ENCODE measurements at places on chromosomes 3 and 15.

DNA sequence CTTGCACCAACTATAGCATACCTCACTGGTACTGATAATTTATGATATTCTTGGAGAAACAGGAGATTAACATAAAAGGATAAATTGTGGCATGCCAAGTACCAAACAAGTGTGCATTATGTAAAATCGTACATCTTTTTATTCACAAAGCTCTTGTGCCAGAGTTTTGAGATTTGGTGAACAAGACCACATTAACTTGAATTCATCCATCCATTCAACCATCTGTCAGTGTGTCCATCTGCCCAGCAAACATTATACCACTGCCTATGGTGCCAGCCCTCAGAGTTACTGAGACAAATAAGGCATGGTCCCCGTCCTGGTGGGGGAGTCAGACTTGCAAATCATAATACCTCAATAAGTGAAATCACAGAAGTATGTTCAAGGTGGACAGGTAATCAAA, 17.0 kb upstream of the NEO1 start:
- DNase-seq = no peak

DNA sequence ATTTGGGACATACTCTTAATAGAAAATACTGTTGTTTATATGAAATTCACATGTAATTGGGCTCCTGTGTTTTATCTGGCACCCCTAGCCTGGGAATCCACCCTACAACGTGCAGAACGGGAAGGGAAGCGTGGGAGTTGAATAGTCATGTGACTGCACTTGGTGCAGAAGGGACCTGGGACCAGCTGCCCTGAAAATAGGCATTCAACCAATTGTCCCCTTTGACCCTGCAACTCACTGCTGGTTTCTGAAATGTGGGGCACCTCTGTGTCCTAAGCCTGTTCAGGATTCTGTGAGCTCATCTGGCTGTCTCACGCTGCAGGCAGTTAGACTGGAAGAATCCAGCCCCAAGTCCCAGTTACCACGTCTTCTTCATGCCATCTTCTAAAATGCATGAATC, 79.7 kb downstream of the CACNA2D3 start:
- DNase-seq = no peak

DNA sequence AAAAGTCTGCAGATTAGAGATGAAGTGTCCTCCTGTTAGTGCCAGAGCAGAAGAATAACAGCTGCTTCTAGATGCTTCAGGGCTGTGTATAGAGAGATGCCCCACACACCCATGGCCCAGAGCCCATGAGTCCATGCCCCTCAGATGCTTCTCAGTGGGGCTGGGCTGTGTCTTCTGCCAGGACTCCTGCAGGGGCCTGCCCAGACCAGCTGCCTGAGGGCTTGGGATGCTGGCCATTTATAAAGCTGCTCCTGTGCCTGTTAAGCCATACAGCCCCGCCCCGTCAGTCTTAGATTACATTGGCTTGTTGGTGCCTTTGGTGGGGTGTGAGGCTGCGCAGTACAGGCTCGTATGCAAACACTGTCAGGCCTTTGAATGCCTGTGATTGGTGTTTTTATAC, 318.0 kb upstream of the CTDSPL start:
- DNase-seq = no peak

- peak; percentile 74 for DNase-seq
Measured at GRCh38 chr15:90845201-90845949, 23.0 kb upstream of the FURIN start.

DNA sequence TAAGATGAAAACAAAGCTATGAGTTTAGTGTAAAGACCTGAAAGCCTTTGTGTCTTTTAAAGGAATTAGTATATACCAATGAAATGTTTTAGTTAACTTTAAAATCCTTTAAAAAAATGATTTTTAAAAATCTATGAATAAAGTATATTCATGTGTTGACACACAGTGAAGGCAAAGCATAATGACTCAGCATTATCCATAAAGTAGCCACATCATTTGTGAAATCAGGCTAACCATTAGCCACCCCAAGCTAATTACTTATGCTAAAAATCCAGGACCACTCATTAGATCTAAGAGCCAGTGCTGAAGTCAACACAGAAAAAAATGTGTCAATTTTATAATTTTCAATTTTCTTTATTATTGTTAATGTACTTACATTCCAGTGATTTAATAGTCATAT, 310.2 kb downstream of the TBC1D5 start:
- DNase-seq = peak; percentile 28

DNA sequence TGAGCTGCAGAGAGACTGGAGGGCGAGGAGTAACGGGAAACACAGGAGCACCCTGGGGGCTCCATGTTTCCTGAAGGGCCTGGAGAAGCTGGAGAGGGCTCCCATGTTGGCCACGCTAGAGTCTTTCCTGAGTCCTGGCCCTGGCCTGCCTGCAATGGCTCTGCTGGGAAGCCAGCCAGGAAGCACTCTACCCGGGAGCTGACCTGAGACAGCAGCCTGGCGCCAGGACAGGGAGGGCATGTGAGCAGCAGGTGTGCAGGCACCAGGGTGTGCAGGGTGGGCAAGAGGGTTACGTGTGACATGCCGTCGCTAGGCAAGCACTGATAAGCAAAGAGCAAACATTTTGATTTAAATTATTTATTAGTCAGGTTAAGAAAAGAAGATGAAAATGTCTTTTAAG, 301.4 kb downstream of the OCA2 start:
- DNase-seq = no peak

GRCh38 chr3:171028779-171029232, 2.3 kb upstream of the SLC2A2 start:
- DNase-seq = peak; percentile 81

DNA sequence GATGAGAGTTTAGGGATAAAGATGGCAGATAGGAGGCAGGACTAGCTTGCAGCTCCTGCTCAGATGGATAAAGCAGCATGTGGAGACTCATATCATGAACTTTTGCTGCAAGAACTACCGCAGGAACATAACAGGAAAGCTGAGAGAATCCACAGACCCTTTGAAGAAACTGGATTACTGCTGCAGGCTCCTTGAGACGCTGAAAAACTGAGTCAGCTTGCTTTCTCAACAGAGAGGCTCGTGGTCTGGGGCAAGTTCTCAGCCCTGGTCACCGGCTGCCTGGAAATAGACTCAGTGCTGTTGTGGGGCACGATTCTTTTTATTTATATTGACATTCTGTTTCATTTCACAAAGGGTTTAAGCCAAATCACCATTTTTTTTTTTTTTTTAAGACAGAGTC, 28.8 kb upstream of the TRIM59 start:
- peak; percentile 54 for DNase-seq

DNA sequence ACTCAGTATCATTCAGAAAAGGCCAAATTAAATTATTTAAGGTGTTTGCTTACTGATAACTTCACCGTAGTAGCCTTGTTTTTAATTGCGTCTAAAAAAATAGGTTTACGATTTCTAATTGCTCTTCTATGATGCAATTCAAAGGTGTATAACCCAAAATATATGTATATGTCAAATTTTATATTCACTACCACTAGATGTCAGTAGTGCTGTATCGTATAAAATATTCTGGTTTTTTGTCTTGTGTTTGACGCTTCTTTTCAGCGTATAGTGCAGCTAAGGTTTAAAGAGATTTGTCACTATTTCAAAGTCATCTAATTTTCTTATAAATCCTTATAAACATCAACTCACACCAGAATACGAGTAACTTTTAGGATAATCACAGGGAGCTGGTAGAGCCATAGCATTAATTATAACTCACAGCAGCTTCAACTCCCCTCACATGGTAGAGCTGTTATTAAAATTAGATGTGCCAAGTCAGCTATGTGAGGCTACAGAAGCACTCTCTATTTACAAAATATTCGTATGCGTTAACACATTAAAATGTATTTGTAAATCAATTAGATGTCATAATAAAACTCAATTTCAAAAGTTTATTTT, 3.5 kb downstream of the PFN2 start:
- peak; percentile 40 for DNase-seq

DNA sequence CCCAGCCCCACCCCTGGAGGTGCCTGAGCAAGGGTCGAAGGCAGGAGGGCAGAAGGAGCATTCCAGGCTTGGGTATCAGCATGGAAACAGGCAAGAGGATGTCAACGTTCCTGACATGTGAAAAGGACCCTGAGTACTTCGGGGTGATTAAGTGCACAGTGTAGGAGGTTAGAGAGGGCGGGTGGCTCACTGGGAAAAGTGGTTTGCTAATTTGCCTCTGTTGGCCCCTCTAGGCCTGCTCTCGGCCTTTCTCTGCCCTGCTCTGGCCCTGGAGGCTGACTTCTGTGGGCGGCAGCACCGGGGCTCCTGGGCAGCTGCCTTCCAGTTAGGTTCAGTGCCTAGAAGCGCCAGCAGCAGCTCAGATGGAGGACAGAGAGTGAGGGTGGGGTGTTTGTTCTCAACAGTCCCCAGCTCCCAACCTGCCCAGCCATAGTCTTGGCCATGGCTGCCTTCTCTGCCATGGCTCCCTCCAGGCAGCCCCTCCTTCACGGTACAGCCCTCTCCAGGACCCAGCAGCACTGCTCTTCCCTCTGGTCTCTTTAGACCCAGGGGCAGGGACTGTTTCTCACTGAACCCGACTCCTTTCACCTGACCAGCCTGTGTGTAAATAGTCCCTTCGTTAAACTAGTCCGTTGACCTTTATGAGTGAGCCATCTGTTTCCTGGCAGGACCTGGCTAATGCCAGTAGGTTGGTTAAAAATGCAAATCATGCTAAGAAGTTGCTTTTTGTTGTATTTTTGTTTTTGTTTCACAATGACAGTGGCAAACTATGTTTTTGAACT, 107.1 kb upstream of the TPM1 start:
- peak; percentile 16 for DNase-seq

GRCh38 chr3:127740136-127740915, 67.6 kb downstream of the ABTB1 start:
- DNase-seq = no peak

DNA sequence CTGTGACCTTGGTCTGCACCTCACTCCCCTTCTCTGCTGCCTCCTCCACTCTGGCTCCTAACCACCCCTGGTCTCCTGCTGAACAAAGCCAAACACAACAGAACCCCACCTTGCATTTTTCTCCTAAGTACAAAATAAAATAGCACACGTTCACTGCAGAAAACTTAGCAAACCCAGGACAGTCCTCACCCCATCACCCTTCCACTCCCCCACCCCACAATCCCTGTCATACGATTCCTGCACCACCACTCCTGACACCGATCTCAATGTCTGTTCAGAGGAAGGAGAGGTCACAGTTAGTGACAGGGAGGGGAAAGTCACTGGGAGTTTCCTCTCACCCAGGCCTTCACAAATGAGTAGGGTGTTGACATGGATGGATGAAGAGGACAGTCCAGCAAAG, 4.2 kb downstream of the VPS33B start:
- no peak for DNase-seq

DNA sequence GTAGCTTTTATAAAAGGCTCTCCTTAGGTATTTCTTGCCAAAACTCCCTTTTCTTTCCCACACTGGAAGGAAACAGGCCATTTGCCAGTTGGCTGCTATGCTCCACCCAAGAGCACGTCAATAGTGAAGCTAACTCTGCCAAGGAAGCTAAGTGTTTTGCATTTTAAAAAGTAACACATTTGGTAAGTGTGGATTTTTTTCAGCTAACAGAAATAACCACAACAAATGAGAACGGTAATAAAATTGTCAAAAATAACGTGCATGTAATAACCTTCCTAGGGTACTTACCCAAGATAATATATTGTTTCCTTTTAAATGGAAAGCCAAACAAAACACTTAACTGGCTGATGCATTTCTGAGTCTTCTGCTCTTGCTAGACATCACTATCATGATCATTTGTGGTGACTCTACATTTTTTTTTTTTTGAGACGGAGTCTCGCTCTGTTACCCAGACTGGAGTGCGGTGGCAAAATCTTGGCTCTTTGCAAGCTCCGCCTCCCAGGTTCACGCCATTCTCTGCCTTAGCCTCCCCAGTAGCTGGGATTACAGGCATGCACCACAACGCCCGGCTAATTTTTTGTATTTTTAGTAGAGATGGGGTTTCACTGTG, 4.6 kb downstream of the DPP8 start:
- DNase-seq = peak; percentile 72

DNA sequence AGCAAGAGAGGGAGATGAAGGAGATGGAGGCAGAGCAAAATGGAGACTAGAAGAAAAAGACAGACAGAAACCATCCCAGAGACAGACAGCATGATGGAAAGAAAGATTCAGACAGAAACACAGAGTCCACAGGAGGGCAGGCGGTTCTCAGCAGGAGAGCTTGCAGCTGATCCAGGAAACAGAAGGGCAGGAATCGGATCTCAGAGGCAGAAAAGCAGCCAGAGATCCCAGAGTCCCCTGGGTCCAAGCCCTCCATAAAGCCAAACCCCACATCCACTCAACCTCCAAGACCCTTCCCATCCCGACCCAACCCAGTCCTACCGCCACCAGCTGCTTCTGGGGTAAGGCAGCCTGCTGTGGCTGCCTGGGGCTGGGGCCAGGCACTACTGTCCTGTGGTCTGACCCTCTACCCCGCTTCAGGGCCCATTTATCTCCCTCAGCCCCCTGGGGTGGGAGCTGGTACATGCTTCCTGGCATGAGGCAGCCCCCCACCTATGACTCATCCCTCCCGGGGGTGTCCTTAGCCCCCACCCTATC, at the start of gene UCN2:
Gene UCN2, minus strand, starts transcription at position 400 of the 537 bp plus-strand sequence. CDS start 657 bp downstream, outside the sequence.
- DNase-seq = peak; percentile 57

GRCh38 chr3:54826251-54826691, 101.6 kb downstream of the LRTM1 start:
- DNase-seq = peak; percentile 92

- DNase-seq = peak; percentile 35
Measured at GRCh38 chr3:65672871-65673815, 365.6 kb downstream of the MAGI1 start.

- DNase-seq = no peak
Measured at GRCh38 chr15:57296473-57297162, 79.7 kb upstream of the CGNL1 start.

DNA sequence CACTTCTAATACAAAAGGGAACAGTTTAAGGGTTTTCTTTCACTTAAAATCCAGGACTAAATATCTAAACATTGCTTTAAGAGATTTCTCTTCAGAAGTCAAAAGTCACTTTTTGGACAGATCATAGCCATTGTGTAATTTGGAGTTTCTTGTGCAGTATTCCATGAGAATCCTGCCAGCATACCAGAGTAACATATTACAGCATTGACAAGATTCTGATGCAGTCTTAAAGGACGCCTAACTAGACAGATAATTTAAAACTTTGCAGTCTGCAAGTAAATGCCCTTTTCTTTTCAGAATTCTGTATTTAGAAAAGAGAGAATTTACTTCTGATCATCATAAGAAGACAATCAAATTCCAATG, 17.5 kb upstream of the IGSF10 start:
- peak; percentile 27 for DNase-seq

DNA sequence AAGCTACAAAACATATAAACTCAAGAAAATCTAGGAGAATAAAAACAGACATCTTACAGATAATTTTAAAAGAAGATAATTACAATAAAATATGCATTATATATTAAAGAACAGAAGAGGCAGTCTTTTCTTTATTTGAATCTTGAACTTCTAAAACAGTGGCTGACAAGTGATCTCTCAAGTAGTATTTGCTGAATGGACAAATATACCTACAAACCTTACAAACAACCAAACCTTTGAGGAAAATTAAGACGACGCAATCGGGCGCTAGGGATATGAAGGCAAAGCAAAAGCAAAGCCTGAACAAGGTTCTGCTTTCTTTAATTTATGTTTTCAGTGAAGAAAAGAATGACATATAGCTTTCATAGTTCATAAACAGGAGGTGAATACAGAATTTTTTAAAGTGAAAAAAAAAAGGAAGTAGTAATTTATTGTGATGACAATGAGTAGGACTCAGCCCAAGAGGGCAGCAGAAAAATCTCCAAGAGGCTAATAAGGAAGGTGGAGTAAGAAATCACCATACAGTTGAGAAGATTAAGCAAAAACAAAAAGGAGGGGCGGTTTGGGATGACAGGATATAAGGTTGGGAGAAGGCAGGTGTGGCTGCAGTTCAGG, 347.8 kb downstream of the TBC1D5 start:
- DNase-seq = no peak
